ENCODE measurements at places on chromosomes 13 and 19.

DNA sequence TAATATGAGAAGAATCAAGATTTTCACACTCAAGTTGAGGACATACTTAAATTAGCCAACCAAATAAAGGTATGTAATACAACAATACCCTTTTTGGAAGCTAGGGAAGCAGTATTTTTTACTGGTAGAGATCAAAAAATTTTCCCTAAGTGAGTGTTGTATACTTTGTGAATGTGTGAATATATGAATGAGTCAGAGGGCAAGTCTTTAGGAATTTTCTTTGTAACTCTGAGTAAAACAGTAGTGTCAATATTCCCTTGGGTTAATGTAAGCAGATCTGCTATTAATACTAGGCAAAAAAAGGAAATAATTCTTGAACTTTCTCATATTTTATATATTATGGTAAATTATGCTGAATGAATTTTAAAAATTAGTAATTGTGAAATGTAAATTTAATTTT lies 1161.8 kb upstream of the MIR17HG start:
- DNase-seq: no peak

DNA sequence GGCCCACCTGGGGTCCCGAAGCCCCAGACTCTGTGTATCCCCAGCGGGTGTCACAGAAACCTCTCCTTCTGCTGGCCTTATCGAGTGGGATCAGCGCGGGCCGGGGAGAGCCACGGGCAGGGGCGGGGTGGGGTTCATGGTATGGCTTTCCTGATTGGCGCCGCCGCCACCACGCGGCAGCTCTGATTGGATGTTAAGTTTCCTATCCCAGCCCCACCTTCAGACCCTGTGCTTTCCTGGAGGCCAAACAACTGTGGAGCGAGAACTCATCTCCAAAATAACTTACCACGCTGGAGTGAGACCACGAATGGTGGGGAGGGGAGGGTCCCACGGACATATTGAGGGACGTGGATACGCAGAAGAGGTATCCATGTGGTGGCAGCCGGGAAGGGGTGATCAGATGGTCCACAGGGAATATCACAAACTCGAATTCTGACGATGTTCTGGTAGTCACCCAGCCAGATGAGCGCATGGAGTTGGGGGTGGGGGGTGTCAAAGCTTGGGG lies 1.0 kb upstream of the ICAM5 start:
- DNase-seq: peak; percentile 76

DNA sequence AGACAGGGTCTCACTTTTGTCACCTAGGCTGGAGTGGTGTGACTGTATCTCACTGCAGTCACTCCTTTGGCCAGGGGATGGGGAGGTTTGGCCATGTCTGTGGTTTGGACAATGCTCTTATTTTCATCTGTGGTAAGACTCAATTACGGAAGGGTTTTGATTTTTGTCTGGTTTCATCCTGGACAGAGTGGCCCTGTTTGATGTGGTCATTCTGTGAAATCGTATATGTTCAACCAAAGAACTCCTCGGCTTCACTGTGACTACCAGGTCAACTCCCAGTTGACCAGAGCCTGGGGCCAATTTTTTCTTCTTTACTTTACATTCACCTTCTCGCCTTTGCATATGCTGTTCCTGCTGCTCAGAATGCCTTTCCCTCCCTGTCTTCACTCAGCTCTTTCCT lies 6.8 kb upstream of the CCDC124 start:
- no peak for DNase-seq

DNA sequence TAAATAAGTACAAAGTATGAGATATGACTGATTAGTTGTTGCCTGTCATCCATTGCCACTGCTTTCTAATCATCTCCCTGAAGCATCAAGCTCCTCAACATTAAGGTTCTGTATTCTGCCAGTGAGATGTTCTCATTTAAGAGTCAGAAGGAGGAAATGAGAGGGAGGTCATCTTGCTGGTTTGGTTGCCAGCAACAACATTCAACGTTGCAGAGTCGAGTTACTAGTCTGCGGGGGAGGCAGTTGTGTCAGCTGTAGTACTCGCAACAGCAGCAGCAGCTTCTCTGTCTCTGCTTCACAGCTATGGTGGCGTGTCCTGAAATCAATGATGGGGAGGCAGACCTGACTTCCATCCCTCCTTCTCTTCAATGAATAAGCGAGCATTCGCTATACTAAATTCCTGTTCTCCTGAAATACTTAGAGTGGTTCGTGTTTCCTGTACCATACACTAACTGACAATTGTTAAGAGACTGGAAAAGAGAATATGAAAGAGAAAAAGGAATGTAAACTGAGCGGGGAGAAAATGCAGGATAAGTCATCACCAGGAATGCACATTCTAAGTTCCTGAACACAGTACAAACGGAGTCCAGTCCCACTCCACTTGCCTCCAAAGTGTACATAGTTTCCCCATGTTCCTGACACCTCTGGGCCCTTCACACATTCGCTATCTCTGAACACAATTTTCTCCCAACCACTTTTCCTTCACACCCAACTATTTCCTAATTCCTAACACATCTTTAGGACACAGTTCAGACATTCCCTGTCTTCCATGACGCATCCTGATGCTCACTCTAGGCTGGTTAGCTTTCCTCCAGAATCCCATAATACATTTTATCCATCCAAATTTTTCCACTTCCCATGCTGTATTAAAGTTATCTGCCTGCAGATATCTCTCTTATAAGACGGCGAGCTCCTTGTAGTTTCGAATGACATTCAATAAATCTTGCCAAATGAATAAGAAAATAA lies 263.0 kb downstream of the KLF12 start:
- no peak for DNase-seq

- DNase-seq: no peak
Observed at GRCh38 chr13:59319276-59319675, 844.5 kb downstream of the DIAPH3 start.

- no peak for DNase-seq
Observed at GRCh38 chr13:59477011-59477410, 686.7 kb downstream of the DIAPH3 start.

DNA sequence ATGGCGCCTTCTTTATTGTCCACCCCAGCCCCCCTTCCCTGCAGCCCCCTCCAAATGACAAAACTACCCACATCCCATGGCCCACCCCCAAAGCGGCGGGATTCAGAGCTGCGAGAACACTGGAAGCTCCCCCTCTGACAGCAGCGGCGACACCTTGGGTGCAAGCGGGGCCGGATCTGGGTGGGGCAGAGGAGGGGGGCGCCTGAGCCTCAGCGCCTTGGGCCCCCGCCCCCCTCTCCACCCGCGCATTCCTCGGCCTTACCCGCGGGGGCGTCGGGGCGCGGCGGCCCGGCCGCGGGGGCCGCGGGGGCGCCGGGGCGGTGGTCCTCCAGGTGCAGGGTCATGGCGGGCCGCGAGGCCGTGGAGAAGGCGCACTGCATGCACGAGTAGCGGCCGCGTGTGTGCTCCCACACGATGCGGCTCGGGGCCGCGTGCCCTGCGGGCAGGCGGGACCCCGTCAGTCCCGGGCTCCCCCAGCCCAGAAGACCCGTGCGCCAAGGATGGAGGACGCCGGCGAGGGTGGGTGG lies 3.3 kb downstream of the ZNF414 start:
- DNase-seq: no peak

GRCh38 chr13:111598747-111599146 lies 278.3 kb downstream of the TEX29 start:
- no peak for DNase-seq

- DNase-seq: no peak
Observed at GRCh38 chr13:20860844-20861243, 41.7 kb downstream of the XPO4 start.

DNA sequence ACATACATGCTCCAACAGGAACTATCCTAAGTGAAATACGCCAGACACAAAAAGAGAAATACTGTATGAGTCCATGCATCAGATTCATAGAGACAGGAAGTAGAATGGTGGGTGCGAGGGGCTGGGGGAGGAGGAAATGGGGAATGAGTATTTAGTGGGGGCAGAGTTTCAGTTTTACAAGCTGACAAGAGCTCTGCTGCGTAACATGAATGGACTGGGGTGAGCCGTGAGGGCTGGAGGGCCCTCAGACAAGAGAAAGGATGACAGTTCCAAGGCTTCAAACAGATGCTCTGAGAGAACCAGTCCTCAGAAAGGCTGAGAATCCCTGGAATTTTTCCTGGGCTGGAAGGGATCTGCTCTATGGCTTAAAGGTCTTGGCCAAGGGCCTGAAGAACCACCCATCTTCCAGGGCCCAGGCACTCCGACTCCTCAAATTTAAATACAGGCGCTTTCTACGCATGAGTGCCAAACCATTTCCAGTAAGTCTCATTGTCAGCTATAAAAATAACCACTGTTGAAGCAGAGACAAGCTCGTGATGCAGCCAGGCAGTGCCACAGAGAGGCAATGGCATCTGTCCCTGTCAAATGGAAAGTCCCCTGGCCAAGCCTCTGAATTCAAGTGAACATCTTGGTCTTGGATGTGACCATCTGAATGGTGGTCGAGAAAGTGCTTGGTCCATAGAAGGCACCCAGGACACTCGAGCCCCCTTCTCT lies 17.5 kb downstream of the KLF2 start:
- DNase-seq: no peak

DNA sequence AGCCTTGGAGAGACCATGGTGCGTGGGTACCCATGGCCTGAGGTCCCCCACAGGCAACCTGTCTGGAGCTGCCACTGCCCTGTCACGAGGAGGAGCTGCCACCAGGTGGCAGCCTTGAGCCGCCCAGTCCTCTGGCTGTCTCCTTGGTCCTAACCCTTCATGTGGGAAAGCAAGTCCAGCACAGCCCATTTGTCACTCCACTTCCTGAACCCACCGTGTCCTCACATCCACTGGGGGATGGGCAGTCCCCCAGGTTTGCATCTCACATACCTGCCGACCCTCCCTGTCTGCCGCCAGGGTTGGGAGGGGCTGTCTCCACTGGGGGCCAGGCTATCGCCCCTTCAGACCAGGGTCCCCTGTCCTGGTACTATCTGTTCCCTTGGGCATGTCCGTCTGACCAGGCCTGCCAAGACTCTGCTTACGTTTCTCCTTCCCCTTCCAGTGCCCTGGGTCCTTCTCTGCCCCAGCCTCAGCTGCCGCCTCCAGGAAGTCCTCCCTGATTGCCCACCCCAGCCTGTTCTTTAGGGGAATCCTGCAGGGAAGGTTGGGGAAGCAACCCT lies 4.5 kb downstream of the FAM174C start:
- peak; percentile 89 for DNase-seq

- DNase-seq: peak; percentile 100
Observed at GRCh38 chr19:52189735-52190486, at the start of gene PPP2R1A. Gene PPP2R1A, plus strand, starts transcription at chr19:52190052. Its CDS starts 45 bp downstream, at chr19:52190097.

DNA sequence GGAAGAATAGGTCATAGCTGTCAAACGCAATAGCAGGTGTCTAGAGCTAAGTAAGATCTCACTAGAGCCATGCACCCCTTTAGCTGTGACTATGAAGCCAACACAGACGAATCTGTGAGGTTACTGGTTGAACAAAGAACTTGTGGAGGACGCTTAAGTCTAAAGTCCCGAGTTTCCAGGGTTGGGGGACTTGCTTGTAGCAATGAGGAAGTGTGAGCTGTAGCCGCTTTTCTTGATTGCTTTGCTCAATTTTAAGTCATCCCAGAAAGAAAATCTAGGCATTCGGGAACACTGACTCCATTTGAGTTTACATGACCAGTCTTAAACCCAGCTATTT lies 1.6 kb downstream of the GPC5 start:
- DNase-seq: peak; percentile 4

DNA sequence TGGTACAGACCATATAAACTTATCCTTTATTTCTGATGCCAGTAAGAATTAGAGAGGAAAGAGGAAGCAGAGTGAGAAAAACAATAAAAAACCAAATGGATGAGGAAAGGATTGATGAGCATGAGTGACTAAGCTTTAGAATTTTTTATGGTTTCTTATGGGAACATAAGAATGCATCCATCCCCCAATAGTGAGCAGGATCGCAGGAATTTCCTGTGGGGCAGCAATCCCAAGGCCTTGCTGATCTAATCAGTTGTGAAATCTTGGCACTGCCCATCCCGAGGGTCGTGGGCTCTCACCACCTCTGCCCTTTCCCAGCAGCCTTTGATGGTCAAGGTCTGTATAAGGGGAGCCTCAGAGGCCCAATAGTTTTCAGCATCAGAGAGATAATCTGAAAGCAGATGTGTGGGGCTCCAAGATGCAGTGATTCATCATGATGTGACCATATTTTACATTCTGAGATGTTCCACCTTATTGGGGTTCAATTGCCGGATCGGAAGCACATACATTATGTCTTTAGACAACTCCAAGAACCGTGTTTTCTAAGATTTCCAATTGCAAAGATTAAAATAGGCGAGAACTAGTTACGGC lies 222.1 kb downstream of the DNAJC15 start:
- no peak for DNase-seq

DNA sequence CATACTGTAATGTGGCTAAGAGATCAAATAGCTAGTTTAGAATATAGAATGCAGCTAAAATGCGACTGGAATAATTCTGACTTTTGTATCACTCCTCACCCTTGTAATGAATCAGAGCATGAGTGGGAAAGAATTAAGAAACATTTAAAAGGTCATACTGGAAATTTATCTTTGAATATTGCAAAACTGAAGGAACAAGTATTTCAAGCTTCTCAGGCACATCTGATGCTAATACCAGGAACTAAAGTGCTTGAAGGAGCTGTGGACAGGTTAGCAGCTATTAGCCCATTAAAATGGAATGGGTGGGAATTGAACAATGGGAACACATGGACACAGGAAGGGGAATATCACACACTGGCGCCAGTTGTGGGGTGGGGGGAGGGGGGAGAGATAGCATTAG lies 144.2 kb upstream of the ZNF91 start:
- no peak for DNase-seq

- DNase-seq: no peak
Observed at GRCh38 chr13:35954207-35954560, 177.0 kb downstream of the DCLK1 start.

- no peak for DNase-seq
Observed at GRCh38 chr19:30163663-30164062, 208.5 kb upstream of the ZNF536 start.

GRCh38 chr19:14571695-14572490 lies at the start of gene NDUFB7:
Gene NDUFB7, minus strand, starts transcription at chr19:14572066. Its CDS starts 66 bp downstream, at chr19:14572000.
- peak; percentile 95 for DNase-seq
